ENCODE measurements at places on chromosomes 11 and 22. TPM values are rescaled to one million over a fixed set of nuclear protein-coding genes. Genes with fewer than 3 reads are reported as not detected.

- no peak for DNase-seq
These were observed 121.2 kb upstream of the VPREB1 start for GRCh38 chr22:22123118-22123959.

GRCh38 chr11:69950120-69950519, 128.0 kb upstream of the ANO1 start:
- DNase-seq: peak; percentile 24

GRCh38 chr11:62592989-62593421, 1.7 kb upstream of the TUT1 start:
- peak; percentile 43 for DNase-seq

DNA sequence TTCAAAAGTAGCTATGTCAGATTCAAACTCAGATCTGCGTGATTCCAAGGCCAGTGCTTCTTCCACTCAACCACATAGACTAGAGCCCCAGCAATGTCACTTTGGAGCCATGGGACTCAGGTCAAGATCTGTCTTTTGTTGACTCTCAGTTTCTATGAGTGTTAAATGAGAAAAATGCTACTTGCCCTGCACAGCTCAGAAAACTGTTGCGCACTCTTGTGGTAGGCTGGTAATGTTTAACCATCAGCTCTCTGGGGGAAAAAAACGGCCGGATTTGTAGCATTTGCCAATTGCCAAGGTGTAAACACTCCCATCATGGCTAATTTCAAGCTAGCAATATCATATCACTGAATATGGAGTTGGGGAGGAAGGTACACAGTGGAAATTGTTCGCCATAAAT, 328.1 kb upstream of the SYN3 start:
- no peak for DNase-seq

DNA sequence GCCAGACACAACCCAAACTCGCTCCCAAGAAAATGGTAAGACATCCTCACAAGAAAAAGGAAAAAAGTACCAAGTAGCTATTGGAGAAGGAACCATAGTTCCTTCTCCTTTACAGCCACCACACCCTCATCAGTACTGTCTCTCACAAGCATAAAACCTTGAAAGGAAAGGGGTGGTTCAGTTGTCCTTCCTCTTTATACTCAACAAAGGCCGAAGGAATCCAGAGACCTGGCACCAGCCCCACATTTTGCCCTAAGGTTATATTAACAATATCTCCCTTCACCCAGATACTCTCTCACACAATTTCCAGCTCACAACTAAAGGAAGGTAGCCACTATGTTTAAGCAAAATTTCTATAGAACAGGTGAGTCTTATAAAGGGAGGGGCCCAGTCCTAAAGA, 8.5 kb downstream of the FHIP1B start:
- DNase-seq: peak; percentile 69

DNA sequence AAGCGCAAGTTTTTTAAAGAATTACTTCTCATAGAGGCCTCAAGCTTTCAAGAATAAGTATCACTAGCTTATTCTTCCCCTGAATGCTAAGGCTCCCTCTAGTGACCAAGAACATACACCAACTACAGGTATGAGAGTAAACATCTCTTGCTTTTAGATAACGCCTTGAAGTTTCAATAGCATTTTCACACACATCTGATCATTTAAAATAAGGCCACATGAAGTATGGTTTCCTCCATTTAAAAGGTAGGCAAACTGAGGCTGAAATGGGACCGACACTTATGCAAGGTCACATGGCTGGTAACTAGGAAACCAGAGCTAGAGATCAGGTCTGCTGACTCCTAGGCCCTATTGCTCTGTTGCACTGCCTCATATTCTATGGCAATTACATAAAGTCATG, 66.5 kb downstream of the CCDC34 start:
- no peak for DNase-seq

GRCh38 chr11:45968901-45969300, 46.4 kb downstream of the LARGE2 start:
- no peak for DNase-seq

- DNase-seq: peak; percentile 67
These were observed 5.6 kb upstream of the CARNS1 start for GRCh38 chr11:67409781-67410368.

- DNase-seq: peak; percentile 32
These were observed 12.6 kb upstream of the COX8A start for GRCh38 chr11:63961608-63962412.

- DNase-seq: no peak
These were observed 23.9 kb upstream of the NNMT start for GRCh38 chr11:114272311-114272710.

DNA sequence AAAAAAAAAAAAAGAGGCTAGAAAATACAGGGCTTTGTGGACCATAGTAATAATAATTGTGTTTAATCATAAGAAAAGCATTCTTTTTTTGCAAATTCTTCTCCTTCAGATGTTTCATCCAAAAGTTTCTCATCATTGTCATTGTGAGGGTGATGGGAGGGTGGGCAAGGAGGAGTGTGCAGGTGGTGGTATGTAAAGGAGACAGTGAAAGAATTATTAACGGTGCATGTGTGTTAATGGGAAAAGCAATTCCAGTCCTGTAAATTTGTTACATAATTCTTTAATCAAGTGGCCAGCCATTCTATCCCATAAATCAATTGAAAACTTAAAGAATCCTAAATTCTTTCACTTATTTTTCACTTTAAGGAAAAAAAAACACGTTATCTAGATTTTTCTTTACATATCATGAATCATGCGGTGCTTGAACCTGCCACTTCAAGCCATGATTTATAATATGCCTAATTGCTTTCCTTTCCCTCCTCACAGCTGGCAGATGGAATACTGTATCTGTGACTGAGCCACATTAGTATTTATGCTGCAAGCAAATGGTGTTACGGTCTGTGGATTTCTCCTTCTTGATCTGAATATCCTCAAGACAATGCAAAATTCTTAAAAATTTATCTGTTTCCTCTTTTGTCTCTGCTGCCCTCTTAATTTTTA, 318.5 kb downstream of the JRKL start:
- DNase-seq: no peak

- no peak for DNase-seq
These were observed 256.9 kb downstream of the KIRREL3 start for GRCh38 chr11:126743628-126744027.

GRCh38 chr11:10386361-10386760, 68.7 kb upstream of the AMPD3 start:
- DNase-seq: no peak

DNA sequence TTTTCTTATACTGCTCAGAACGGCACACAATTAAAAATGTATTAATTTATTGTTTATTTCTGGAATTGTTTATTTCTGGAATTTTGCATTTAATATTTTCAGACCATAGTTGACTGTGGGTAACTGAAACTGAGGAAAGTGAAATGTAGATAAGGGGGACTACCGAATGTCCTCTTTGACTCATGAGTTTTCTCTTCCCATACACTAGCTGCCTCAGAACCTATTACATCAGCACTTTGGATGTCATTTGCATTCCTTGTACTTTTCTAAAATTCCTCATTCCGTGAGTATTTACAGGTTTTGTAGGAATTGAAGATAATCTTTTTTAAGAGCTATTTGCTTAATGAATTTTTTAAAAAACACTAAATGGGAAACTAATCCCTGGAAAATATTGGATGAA, 29.8 kb downstream of the ZC3H12C start:
- DNase-seq: no peak

- DNase-seq: no peak
These were observed 13.1 kb downstream of the MPPED1 start for GRCh38 chr22:43424666-43425630.

- DNase-seq: no peak
These were observed 7.0 kb downstream of the KIRREL3 start for GRCh38 chr11:126993599-126993998.

DNA sequence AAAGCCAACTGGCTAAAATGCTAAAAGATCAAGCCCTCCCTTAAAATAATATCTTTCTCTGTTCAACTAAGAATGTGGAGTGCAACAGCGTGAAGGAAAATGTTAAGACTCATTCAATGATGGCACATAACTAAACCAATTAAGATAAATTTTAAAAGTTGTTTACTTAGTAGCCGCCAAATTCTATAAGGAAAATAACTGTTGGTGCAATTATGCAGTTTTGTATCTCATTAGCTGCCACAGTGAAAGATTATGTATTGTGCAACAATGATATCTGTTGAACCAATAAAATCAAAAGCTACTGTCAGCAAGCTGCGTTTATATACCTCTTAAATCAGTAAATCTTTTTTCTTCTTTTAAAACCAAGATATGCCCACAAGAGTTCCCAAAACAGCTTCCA, 55.5 kb downstream of the SIK3 start:
- no peak for DNase-seq

DNA sequence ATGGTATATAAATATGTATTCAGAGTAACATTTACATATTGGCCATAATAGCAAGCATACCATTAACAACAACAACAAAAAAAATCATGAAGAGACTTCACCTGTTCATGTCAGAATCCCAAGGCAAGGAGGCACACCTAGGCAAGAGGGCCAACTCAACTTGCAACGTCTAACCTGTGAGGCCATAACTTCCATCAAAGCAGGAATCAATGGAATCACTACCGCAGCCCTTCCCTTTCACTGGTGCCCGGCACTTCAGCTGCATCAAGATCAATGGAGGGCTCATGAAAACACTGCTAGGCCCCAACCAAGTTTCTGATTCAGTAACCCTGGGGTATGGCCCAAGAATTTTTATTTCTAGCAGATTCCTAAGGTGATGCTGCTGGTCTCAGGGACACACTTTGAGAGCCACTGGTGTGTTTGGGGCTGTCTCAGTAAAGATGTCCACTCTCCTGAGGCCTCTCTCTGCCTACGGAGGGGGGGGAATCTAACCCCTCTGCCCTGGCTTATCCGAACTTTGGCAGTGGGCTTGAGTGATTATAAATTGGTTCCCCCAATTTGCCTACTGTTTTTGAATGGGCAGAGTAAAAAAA, 8.0 kb downstream of the ZFTA start:
- DNase-seq: no peak

- no peak for DNase-seq
These were observed 159.3 kb downstream of the BRD1 start for GRCh38 chr22:49668402-49668801.

- DNase-seq: no peak
These were observed 8.3 kb downstream of the SSH3 start for GRCh38 chr11:67311556-67312082.

- peak; percentile 86 for DNase-seq
These were observed 158.8 kb upstream of the NAV2 start for GRCh38 chr11:19553683-19554333.

DNA sequence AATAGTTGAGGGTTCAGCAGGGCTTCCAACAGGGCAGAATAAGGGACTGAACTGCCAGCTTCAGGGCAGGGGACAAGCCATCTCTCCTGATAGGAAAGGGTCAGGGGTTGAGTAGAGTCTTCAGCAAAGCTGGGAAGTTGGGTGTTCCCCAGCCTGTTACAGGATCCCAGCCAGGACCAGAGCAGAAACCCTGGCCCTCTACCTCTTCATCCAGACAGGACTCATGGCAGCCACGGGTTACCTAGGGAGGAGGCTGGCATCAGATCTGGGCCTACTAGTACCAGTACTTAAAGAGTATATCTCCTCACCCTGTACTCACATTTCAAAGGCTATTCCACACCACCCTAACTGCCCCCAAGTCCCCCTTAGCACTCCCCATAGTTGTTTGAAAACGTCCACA, 2.4 kb upstream of the TAF10 start:
- DNase-seq: no peak

GRCh38 chr11:36304351-36304750, 8.3 kb downstream of the PRR5L start:
- DNase-seq: no peak

DNA sequence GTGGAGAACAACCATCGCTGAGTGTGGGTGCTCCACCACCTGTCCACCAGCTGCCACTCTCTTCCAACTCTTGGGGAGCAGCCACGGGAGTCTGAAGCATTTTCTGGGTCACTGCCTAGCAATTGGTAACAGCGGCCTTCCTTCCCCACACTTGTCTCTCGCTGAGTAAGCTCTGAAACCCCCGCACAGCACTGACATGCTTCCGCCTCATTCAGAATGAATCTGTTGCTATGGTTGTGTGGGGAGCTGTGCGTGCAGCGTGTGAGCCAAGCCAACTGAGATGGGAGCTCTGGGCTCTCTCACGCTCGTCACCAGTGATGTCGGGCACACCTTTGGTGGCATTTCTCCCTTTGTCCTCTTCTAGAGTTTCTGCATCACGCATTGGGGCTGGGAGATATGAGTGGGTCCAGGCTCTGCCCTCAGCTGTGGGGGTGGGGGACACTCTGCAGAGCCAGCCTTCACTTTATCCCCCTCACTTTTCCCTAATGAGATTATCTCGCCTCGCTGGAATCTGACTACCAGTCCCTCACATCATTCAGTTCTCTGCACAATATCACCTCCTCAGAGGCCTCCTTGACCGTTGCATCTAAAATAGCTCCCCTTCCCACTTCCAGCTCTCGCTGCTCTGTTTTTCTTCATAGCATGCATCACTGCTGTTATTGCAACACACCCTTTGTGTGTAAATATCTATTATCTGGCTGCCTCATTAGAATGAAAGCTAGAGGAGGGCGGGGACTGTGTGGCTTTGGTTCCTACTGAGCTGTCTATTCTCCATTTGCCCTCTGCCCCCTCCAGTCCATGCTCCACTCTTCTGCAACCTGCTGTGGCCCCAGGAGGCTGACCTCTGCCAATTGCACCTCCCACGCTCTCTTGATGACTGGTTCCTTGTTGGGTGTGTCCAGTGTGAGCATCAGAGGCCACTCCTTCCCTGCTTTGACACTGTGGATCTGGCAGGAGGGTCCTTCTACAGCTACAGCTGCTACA, 569.9 kb upstream of the CADM1 start:
- no peak for DNase-seq

- no peak for DNase-seq
These were observed 31.3 kb downstream of the RPL27A start for GRCh38 chr11:8713760-8714454.

DNA sequence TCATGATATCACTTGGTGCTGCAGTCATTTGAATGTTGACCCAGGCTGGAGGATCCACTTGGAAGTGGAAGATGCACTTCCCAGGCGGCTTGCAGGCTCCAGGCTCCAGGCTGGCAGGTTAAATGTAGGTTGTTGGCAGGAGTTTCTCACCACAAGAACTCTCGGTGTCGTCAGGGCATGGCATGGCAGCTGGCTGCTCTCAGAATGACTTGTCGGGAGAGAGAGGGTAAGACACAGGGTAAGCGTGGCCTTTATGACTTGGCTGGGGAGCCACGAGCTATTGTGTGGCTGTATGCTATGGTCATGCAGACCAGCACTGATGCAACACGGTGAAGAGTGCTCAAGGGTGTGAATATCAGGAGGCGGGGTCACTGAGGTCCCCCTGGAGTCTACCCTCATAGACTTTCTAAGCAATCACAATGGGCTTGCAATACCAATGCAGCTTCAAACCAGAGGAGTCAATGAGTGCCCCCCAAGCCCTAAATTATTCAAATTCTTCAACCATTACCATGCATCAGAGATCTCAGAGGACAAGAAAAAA, 1027.7 kb downstream of the OPCML start:
- DNase-seq: no peak

BTBD18 gene
- not detected for total RNA-seq

RCOR2 gene
- 1.2 TPM for total RNA-seq

DEFB131B gene
- total RNA-seq: not detected

SMIM35 gene
- not detected for total RNA-seq

PLAAT5 gene
- 5.6 TPM for total RNA-seq

OR52L1 gene
- not detected for total RNA-seq

OR2AG2 gene
- 0.49 TPM for total RNA-seq

GPR83 gene
- not detected for total RNA-seq

TMEM132A gene
- 11.8 TPM for total RNA-seq

VPREB1 gene
- not detected for total RNA-seq

MMP27 gene
- 0.16 TPM for total RNA-seq
